ENCODE measurements at places on chromosomes 2 and 18.

GRCh38 chr2:186910996-186911395 lies 62.0 kb upstream of the ZSWIM2 start:
- no peak for DNase-seq

DNA sequence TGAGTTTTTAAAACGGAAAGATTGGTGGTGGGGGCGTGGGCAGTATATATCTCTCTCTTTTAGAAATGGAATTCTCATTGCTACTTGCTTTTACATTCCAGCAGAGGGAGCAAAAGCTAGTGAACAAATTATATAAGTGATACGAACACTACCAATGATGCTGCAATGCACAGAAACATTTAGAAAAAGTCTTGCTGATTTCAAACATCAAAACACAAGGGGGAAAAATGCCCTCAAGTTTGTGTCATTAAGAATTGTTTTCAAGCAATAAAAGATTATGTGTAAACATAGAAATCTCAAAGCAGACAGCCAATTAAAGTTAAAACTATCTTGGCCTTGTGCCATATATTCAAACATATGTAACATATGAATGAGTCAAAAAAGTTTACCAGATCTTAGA lies 296.3 kb upstream of the KCNJ3 start:
- DNase-seq: no peak

- DNase-seq: no peak
Observed at GRCh38 chr18:22552899-22553460, 135.3 kb upstream of the CTAGE1 start.

DNA sequence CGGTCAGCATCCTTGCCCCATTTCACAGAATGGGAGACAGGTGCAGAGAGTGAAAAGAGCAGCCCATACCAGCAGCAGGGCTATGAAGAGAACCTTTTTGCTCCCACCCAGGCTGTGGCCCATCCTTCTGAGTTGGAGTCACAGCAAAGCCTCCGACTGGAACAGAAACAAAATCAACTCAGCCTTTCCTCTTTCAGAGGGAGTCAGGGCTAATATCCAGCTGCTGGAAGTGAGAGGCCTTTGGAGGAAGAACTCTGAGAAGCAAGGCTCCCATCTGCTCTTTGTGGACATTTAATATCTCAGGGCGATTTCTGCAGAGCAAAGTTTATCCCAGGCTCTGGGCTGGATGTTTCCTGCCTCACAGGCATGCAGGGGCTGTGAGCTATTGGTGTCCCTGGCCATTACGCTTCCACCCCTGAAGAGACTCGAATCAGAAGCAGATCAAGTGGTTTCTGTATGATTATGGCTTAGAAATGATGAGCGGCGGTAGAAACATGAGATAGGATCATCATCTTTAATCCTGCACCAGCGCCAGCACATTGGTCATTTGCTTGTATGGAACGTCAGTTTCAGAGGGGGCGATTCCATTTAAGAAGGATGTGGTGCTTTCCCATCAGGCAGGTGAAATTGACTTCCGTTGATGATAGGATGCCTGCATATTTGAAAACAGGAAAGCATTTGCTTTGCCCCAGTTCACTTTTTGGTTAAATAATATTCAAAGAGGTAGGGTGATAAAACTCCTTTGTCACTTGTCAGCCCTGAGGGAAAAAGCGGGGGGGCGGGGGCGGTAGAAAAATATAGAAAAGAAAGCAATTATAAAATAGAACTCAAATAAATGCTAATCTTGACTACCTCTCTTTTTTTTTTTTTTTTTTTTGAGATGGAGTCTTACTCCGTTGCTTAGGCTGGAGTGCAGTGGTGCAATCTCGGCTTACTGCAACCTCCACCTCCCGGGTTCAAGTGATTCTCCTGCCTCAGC lies 152.4 kb downstream of the LRRC30 start:
- DNase-seq: no peak

DNA sequence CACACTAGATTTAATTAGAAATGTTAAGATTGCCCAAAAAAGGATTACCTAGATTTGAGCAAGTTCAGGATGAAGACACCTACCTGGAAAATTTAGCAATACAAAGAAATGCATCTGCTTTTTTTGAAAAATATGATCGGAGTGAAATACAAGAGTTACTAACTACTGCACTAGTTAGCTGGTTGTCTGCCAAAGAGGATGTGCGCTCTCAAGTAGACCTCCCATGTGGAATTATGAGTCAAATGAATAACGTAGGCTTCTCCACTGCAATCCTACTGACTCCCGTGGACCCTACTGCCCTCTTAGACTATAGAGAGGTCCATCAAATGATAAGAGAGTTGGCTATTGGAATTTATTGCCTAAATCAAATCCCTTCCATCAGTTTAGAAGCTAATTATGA lies 2.0 kb downstream of the ANKAR start:
- DNase-seq: peak; percentile 36
